ENCODE measurements at places on chromosomes 3 and 15.

- no peak for DNase-seq
- no peaks in the 10 kb centered on the region for H3K4me1 ChIP-seq
- no peaks in the 10 kb centered on the region for H3K27me3 ChIP-seq
- no peak overlapping the region for H3K27ac ChIP-seq
Measured at GRCh38 chr3:156236556-156237260, 116.3 kb downstream of the KCNAB1 start.

GRCh38 chr3:179713643-179714090 is 60.8 kb downstream of the USP13 start:
- no peak for DNase-seq
- no peaks in the 10 kb centered on the region for H3K36me3 ChIP-seq
- no peaks in the 10 kb centered on the region for H3K4me1 ChIP-seq
- no peaks in the 10 kb centered on the region for H3K27me3 ChIP-seq
- H3K4me3 ChIP-seq = no peak overlapping the region

DNA sequence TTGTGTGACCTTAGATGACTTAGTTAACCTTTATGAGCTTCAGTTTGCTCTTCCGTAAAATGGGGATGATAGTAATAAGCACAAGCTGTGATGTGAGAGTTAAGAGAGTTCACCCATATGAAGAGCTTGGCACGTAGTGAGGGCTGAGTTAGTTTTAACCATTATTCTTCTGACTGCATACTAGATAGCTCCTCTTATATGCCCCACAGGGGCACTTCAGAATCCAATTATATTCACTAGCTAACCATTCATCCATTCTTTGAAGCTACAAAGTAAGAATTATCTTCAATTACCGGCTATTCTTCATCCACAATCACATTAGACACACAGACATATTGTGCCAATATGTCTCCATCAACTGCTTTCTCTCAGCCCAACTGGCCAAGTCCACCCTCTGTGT is 159.0 kb upstream of the STT3B start:
- H3K4me1 ChIP-seq = peaks cover 34% of the 10 kb centered on the region
- no peak for DNase-seq
- no peaks in the 10 kb centered on the region for H3K27me3 ChIP-seq
- no peak overlapping the region for H3K27ac ChIP-seq

- H3K36me3 ChIP-seq = no peaks in the 10 kb centered on the region
- no peaks in the 10 kb centered on the region for H3K4me1 ChIP-seq
- no peaks in the 10 kb centered on the region for H3K27me3 ChIP-seq
- no peak overlapping the region for H3K27ac ChIP-seq
Measured at GRCh38 chr3:143668924-143669790, 179.1 kb downstream of the SLC9A9 start.

DNA sequence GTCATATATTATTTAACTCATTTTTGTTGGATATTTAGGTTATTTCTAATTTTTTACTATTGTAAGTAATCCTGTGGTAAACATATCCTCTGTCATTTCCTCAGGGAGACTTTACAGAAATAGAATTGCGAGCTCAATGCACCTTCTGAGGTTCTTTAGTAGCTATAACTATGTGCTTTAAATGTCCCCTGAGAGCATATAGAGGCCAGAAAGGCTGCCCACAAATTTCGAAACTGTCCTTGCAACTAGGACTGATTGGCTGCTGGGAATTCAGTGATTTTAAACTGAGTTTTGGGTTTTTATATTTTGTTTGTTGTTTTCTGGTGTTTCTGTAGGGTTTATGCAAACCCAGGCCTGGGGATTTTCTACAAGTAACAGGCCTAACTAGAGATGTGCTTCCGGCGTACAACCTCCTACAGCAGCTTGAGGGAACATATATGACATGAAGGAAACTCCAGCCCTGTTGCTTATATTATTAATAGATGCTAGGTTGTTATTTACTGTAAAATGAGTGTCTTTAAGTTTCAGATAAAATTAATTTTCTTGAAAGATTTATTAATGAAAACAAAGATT is 29.1 kb upstream of the P4HTM start:
- H3K4me3 ChIP-seq = no peak overlapping the region
- no peak overlapping the region for H3K27ac ChIP-seq
- no peak for DNase-seq
- no peaks in the 10 kb centered on the region for H3K27me3 ChIP-seq
- no peaks in the 10 kb centered on the region for H3K36me3 ChIP-seq
- no peaks in the 10 kb centered on the region for H3K4me1 ChIP-seq

DNA sequence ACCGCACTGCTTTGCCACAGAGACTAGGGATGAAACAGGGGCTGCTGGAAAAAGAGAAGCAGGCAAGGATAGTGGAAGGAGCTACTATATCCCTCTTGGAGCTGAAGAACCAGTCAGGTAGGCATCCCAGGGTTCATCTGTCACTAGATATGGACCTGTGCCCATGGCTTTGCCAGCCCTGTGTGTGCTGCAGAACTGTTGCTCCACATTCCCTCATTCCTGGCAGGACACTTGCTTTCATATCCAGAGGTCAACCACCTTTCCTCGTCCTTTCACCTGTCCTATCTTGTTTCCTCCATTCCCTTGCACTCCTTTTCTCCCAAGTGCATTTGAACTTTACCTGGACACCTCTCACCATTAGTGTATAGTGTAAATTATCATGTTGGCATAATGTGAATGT is 12.0 kb downstream of the SNRK start:
- H3K36me3 ChIP-seq = peaks cover 11% of the 10 kb centered on the region
- H3K4me1 ChIP-seq = peaks cover 14% of the 10 kb centered on the region
- no peak overlapping the region for H3K4me3 ChIP-seq
- no peaks in the 10 kb centered on the region for H3K27me3 ChIP-seq
- DNase-seq = no peak

DNA sequence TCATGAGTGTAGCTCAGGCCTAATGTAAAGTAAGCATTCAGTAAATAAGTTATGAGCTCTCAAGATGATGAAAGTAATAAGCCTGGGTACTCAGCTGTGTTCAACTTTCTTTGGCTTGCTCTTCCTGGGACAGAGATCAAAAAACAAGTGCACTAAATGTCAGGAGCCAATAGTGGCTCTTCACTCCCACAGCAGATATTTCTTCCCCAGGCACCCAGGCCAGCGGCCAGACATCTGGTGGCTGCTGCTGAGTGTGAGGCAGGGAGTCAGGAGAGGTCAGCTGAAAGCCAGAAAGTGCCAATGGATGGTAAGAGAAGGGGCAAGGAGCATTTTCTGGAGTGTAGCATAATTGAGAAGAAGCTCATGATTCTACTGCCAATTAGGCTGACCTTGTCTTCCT is 18.2 kb upstream of the ITGA11 start:
- H3K27me3 ChIP-seq = peaks cover 25% of the 10 kb centered on the region
- H3K4me3 ChIP-seq = no peak overlapping the region
- no peak overlapping the region for H3K27ac ChIP-seq
- H3K4me1 ChIP-seq = no peaks in the 10 kb centered on the region

GRCh38 chr15:80849308-80849707 is 70.1 kb downstream of the CEMIP start:
- H3K36me3 ChIP-seq = no peaks in the 10 kb centered on the region
- H3K4me3 ChIP-seq = no peak overlapping the region
- H3K27me3 ChIP-seq = no peaks in the 10 kb centered on the region
- H3K27ac ChIP-seq = peak overlapping the region; percentile 83

GRCh38 chr3:170732660-170733245 is 137.2 kb downstream of the RPL22L1 start:
- H3K36me3 ChIP-seq = no peaks in the 10 kb centered on the region
- no peak overlapping the region for H3K4me3 ChIP-seq
- H3K27me3 ChIP-seq = no peaks in the 10 kb centered on the region
- DNase-seq = no peak
- peaks cover 16% of the 10 kb centered on the region for H3K4me1 ChIP-seq
- H3K27ac ChIP-seq = no peak overlapping the region

DNA sequence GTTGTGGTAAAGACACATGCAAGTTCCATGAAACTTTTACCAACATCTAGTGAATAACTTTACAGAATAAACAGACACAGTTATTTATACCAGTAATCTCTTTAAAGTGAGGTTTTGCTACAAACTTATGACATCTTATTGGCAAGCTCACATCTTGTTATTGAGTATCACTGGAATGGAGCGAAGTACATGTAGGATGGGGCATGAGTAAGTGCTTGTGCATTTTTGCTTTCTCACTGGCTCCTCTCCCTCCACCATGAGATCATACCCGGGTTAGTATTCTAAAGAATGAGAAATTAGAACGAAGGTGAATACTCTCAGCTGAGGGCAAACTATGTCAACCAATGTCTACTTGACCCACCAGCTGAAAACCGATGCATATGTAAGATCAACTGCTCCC is 193.3 kb upstream of the ZNF717 start:
- H3K36me3 ChIP-seq = no peaks in the 10 kb centered on the region
- DNase-seq = no peak
- H3K4me1 ChIP-seq = no peaks in the 10 kb centered on the region
- H3K4me3 ChIP-seq = no peak overlapping the region
- H3K27ac ChIP-seq = no peak overlapping the region

- H3K27me3 ChIP-seq = no peaks in the 10 kb centered on the region
- no peak overlapping the region for H3K4me3 ChIP-seq
- H3K36me3 ChIP-seq = no peaks in the 10 kb centered on the region
- H3K27ac ChIP-seq = no peak overlapping the region
- no peak for DNase-seq
Measured at GRCh38 chr3:196617256-196617655, 22.2 kb upstream of the NRROS start.

DNA sequence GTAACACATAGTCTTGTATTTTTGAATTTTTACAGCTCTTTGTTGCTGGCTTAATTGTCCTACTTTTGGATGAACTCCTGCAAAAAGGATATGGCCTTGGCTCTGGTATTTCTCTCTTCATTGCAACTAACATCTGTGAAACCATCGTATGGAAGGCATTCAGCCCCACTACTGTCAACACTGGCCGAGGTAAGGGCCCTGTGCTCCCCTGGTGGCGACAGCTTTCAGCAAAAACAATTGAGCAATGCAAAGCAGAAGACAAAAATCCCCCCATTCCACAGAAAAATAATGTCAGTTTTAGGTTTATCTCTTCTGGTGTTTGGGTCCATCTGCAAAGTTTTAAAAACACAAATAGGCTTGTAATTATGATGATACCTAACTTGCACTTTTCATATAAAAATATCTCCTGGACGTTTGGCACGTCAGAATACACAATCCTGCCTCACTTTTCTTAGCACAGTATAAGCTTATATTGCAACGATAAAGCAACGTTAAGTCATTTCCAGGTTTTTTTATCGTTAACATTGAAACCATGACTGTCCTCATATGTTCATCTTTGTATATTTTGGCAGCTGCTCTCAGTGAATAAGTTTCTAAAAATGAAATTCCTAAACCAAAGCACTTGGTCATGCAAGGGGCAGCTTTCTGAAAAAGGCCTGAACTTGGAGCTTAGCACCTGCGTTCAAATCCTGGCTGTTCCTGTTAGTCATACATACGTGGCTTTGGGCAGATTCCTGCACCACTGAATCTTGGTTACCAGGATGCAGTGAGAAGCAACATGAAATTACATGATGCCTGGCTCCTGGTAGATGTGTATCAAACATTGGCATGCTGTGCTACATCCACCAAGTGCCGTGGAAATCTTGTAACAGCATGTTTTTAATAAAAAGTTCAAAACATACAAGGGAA is 8.5 kb downstream of the SEC61A1 start:
- DNase-seq = no peak
- no peaks in the 10 kb centered on the region for H3K27me3 ChIP-seq
- no peaks in the 10 kb centered on the region for H3K4me1 ChIP-seq

DNA sequence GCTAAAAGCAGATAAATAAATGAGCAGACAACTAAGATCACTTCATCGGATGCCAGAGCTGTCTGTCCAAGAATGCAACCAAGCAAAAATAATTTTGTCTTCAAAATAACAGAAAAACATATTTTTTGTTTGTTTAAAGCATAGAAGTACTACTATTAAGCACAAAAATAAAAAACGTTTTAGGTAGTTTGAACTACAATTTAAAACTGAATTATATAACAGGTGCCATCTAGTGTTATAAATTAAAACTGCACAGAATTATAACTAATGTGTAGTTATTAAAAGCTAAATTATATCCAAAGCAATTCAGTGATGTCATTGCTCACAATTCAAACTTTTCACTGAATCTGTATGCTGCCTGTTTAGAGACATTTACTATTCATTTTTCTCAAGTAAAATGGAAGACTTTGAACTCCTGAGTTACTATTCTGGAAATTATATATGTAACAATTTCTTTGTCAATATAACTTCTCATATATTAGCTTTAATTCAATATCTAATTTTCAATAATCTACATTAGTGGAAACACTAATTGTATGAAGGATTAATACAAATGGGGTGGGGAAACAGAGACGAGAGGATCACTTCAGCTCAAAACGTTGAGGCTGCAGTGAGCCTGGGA is 29.5 kb downstream of the LINS1 start:
- no peaks in the 10 kb centered on the region for H3K27me3 ChIP-seq
- H3K4me1 ChIP-seq = no peaks in the 10 kb centered on the region
- H3K36me3 ChIP-seq = no peaks in the 10 kb centered on the region

- H3K27ac ChIP-seq = no peak overlapping the region
- H3K4me1 ChIP-seq = peaks cover 9% of the 10 kb centered on the region
- DNase-seq = no peak
- no peaks in the 10 kb centered on the region for H3K27me3 ChIP-seq
- peaks cover 12% of the 10 kb centered on the region for H3K36me3 ChIP-seq
Measured at GRCh38 chr3:120428924-120429323, 21.9 kb downstream of the FSTL1 start.

- H3K27me3 ChIP-seq = no peaks in the 10 kb centered on the region
- no peak overlapping the region for H3K27ac ChIP-seq
- H3K4me1 ChIP-seq = no peaks in the 10 kb centered on the region
- no peaks in the 10 kb centered on the region for H3K36me3 ChIP-seq
Measured at GRCh38 chr3:69322158-69322509, 63.8 kb downstream of the FRMD4B start.

DNA sequence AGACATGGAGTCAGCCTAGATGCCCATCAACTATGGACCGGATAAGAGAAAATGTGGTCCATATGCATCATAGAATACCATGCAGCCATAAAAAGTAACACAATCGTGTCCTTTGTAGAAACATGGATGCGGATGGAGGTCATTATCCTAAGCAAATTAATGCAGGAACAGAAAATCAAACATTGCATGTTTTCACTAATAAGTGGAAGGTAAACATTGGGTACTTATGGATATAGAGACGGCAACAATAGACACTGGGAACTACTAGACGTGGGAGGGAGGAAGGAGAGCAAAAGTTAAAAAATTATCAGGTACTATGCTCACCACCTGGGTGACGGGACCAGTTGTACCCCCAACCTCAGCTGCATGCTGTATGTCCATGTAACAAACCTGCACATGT is 2.5 kb downstream of the PLD1 start:
- H3K4me1 ChIP-seq = peaks cover 83% of the 10 kb centered on the region
- no peak for DNase-seq
- no peaks in the 10 kb centered on the region for H3K36me3 ChIP-seq
- no peak overlapping the region for H3K4me3 ChIP-seq
- H3K27ac ChIP-seq = peak overlapping the region; percentile 96
- no peaks in the 10 kb centered on the region for H3K27me3 ChIP-seq

GRCh38 chr3:196772102-196772501 is 32.4 kb downstream of the PAK2 start:
- no peaks in the 10 kb centered on the region for H3K36me3 ChIP-seq
- H3K4me1 ChIP-seq = no peaks in the 10 kb centered on the region
- DNase-seq = no peak
- no peak overlapping the region for H3K4me3 ChIP-seq
- no peaks in the 10 kb centered on the region for H3K27me3 ChIP-seq
